ENCODE measurements at places on chromosomes 3 and 15.

- no peak for DNase-seq
Observed at GRCh38 chr3:53243165-53243564, 12.7 kb downstream of the TKT start.

- DNase-seq, result no peak
Observed at GRCh38 chr3:185583925-185584324, 2.2 kb upstream of the SENP2 start.

GRCh38 chr3:151879679-151880415 is 6.4 kb downstream of the SUCNR1 start:
- no peak for DNase-seq

DNA sequence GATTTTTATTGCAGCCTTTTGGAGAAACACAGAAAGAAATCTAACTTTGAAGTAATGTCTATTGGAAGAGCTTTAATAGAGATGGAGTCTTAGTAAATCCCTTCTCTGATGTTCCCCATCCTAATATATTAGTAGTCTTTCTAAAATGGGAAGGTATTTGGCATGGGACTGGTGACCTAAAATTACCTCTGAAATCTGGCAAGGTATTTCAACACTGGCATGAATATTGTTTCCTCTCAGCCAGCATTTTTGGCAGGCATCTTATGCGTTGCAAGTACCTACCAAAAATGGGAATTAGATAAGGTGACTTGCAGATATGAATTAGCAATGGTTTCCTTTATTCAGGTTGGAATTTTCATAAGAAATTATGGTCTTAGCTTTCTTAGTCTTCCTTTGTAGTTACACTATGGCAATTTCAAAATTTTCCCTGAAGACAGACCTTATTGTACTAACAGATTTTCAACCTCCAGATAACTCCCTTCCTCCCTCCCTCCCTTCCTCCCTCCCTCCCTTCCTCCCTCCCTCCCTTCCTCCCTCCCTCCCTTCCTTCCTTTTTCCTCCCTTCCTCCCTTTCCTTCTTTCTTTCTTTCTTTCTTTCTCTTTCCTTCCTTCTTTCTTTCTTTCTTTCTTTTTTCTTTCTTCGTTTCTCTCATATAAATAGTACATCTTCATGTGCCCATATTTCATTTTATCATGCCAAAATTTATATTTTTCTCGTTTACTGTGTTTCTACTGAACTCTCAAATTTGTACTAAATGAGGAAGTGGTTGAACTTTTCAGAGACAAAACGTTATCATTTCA is 168.2 kb upstream of the KCNMB2 start:
- no peak for DNase-seq

GRCh38 chr3:101722394-101723173 is 1.8 kb upstream of the CEP97 start:
- DNase-seq, result peak; percentile 9

DNA sequence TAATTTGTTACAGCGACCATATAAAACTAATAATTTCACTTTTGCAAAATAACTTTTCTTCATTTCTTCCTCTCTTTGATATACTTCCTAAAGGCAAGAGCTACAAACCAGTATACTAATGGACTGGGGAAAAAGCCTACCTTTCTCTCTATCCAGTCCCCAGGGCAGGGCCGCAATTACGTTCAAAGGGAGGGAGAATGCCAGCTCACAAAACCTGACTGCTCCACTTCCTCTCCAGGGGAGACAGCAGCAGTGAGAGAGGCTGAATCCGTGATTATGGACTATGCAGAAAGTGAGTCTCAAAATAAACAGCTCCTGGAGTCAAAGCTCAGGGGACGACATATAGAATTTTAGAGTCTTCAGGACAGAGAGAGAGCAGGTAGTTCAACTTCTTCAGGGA is 126.9 kb upstream of the HES1 start:
- DNase-seq, result no peak
